ENCODE measurements at places on chromosomes 4 and X. TPM values are rescaled to one million over a fixed set of nuclear protein-coding genes. Genes with fewer than 3 reads are reported as not detected.

Gene NFKB1
- total RNA-seq = 23.7 TPM

Gene GPR34
- 11.4 TPM for total RNA-seq

Gene COX7B2
- not detected for total RNA-seq

Gene DCAF4L1
- 0.15 TPM for total RNA-seq

Gene HMX1
- not detected for total RNA-seq

Gene SCD5
- total RNA-seq = 9.1 TPM

Gene CCDC149
- 19.5 TPM for total RNA-seq

DNA sequence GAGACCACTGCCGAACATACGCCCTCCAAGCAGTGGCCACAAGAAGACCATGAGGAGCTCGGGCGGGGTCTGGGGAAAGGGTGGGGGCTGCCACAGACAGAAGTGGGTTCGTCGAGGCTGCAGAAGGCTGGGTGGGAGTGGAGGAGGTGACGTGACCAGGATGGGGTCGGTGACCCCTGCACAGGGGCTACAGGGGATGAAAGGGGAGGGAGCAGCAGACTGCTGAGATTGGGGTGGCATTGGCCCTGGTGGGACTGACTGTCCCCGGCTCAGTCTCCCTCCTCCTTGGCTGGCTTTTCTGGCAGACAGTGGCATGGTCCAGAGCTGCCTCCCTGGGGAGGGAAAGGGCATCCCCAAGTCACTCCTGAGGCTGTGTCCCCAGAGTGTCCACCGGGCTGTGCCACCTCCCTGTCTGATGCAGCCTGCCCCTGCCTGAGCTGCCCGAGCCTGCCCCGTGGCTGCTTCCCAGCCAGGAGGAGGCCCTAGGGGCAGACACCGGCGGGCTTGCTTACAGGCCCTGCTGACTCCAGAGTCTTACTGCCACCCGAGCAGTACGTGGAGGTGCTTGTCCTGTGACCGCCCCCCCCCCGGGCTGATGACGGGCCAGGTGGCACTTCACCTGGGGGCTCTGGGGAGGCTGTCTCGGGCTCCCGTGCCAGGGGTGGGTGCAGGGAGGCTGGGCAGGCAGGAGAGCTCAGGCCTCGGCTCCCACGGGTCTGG, 7.2 kb downstream of the SH3BP2 start:
- DNase-seq = peak; percentile 46

- DNase-seq = no peak
These were observed 9.7 kb downstream of the HS6ST2 start for GRCh38 chrX:132948648-132949260.

- no peak for DNase-seq
These were observed 32.8 kb downstream of the HTT start for GRCh38 chr4:3107271-3107670.

GRCh38 chrX:113982766-113983165, 601.1 kb upstream of the HTR2C start:
- no peak for DNase-seq

DNA sequence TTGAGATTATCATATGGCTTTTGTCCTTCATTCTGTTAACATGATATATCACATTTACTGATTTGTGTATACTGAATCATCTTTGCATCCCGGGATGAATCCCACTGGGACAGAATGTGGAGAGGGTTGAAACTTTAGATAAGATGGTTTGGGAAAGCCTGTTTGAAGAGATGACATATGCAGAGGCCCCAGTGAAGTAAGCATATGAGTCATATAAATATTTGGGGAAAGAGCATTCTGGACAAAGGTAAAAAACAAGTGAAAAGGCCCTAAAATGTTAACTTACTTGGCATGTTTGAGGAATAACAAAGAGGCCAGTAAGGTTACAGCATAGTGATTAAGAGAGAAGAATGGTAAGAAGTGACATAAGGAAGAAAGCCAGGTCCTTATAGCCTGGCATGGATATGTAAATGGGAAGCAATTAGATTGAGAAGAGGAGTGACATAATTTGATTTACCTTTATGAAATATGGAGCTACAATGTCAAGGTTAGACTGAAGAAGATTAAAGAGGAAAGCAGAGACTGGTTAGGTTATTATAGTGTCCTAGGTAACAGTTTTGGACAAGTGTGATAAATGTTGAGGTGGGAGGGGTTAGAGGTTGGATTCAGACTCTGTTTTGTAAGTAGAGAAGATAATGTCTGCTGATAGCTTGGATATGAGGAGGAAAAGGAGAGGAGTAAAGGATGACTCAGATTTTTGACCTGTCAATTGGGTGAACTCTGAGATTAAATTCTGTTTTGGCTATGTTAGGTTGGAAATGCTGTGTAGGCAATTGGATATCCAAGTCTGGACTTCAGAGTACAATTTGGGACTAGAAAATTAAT, 54.6 kb upstream of the DRP2 start:
- no peak for DNase-seq

GRCh38 chr4:1479454-1479853, 73.2 kb upstream of the NKX1-1 start:
- peak; percentile 7 for DNase-seq

GRCh38 chr4:173807347-173807746, 277.3 kb upstream of the HAND2 start:
- peak; percentile 28 for DNase-seq

DNA sequence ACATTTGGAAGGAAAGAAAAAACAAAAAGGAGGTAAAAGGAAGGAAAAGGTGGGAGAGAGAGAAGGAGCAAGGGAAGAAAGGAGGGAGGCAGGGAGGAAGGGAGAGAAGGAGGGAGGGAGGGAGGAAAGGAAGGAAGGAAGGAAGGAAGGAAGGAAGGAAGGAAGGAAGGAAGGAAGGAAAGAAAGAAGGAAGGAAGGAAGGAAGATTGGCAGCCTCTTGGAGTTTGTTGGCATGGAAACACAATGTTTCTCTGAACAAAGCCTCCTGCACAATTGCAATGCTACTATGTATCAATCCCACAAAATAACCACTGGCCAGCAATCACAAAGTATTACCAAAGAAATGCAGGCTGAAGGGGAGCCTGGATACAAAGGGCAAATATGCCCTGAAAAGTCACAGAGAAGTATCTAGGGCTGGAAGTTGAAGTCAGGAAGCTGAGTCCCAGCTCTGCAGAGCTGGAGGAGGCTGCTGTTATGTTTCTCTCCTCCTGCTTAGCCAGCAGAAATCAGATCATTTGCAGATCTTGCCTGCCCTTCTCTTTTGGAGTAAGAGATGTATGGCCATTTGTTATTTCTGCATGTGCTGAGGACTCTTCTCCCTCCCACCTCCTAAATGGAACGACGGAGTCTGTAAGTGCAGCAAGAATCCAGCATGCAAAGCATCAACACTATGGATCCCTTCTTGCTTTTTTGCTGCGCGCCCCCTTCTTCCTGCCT, 195.9 kb upstream of the LDB2 start:
- no peak for DNase-seq

DNA sequence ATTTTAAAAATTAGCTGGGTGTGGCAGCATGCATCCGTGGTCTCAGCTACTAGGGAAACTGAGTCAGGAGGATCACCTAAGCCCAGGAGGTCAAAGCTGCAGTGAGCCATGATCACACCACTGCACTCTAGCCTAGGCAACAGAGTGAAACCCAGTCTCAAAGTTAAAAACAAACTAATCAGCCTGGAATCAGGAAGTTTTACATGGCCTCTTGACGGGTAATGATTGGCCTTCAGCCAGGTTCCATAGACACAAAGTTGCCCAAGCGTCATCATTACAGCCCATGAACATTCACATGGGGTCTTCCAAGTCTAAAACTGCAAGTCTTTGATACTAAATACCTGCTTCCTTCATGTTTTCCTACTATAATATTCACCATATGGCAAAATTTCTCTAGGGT, 10.0 kb upstream of the RGN start:
- no peak for DNase-seq

DNA sequence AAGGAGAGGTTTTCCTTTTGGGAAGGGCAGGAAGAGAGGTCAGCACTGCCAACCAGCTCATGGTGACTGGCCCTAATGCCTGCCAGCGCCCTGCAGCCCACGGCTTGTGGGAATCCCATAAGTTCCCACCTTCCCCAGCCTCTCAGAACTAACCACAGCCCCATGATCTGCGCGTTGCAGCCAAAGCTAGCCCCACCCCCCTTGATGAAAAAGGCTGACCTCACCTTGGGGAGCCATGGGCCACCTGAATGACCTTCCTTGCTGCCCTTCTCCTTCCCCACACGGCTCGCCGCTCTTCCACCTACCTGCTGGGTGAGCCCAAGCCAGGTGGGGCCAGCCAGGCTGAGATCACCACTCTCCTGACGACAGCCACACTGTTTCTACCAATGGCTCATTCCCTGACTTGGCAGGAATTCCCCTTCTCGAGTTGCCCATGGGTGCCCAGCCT, 3.9 kb upstream of the ELF4 start:
- no peak for DNase-seq

- DNase-seq = no peak
These were observed 58.6 kb downstream of the SMAD1 start for GRCh38 chr4:145540235-145540634.

DNA sequence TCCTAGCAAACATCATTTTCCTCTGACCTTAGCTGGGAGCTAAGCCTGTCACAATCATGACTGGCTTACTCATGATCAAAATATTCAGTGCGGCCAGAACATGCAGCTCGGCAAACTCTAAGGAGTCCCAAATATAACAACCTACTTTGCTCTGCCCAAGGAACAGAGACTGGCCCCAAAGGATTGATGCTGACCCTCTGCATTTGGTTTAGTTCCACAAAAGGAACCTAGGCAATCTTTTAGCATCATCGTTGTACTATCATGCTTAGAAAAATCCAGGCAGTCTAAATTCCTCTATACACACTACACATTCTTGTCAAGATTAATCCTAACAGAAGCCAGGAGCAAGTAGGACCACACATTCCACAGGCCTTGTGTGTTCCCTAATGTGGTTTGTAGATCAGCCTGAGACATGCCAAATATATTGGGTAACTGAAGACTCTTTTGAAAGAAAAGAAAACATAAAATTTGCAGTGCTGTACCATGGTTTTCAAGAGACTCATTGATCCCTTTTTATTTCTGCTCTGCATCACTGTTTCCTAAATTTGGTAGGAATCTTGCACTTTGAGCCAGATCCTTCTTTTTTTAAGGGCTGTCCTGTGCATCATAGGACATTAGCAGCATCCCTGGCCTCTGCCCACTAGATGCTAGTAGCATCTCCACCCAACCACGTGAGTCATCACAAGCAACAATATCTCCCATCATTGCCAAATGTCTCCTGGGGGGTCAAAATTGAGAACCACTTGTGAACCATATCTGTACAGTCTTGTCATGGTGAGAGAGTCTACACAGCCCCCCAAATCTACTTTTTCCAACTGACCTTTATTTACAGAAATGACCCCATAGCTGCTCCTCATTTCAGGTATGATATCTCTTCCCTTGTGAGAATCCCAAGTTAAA, 17.6 kb upstream of the CC2D2A start:
- peak; percentile 23 for DNase-seq

GRCh38 chr4:8472158-8472688, 31.6 kb downstream of the TRMT44 start:
- DNase-seq = no peak

- DNase-seq = no peak
These were observed 75.1 kb upstream of the MSX1 start for GRCh38 chr4:4784379-4784778.

Data from left cardiac atrium (tissue), 4 donors.